ENCODE measurements at places on chromosomes 16 and 17. TPM values are rescaled to one million over a fixed set of nuclear protein-coding genes. Genes with fewer than 3 reads are reported as not detected.
A peak's percentile ranks its signal among the peaks of the same experiment; 100 is the strongest.

DNA sequence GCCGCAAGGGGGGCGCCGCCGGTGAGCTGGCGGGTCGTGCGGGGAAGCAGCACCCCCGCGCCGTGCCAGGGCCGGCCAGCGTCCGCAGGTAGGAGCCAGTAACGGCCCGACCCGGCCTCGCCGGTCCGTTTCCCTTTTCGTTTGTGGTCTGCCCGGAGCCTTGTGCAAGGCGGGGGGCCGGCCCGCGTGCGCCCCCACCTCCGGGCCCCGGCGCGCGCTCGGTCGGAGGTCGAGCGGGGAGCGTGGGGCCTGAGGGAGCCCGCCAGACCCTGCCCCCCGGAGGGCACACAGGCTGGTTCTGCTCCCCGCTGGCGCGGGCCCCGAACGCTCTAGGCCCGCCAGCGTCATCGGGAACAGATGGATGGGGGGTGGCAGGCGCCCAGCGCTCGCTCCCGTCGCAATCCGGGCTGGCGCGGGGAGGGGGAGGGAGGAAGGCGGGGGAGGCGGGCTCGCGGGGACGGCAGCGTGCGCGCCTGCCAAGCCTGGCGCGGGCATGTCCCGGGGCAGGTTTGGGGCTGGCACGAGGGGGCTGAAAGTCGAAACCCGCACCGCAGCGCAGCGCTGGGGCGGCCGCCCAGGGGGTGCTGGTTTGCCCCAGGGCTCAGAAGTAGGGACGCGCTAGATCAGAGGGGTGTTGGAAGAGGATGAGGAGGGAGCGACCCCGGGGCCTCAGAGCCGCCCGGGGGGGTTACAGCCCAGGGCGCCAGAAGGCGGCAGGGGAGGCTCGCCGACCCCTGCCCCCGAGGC, 1.5 kb upstream of the GSE1 start:
- H3K4me1 ChIP-seq = peaks cover 31% of the 10 kb centered on the region
- H3K27ac ChIP-seq = no peak overlapping the region
- no peaks in the 10 kb centered on the region for H3K36me3 ChIP-seq
- no peaks in the 10 kb centered on the region for H3K27me3 ChIP-seq

DNA sequence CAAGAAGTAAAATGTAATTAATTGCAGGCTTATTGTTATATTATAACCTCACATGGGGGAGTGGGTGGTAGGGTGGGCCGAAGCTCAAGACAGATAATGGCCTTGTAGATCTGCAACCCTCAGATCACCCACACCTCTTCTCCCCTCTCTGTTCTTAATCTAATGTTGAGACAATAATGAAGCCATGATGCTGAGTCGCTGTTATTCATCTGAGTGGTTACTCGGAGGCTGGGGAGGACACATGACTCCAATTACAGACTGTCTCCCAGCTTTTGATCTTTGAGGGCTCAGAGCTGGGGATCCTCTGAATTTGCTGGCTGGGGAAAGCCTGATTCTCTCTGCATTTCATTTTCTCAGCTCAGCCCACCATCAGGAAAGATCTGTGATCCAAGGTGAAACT, 275.3 kb downstream of the SHISA9 start:
- no peaks in the 10 kb centered on the region for H3K27me3 ChIP-seq
- H3K27ac ChIP-seq = no peak overlapping the region
- no peaks in the 10 kb centered on the region for H3K4me1 ChIP-seq
- no peak overlapping the region for H3K4me3 ChIP-seq
- no peak for DNase-seq
- no peaks in the 10 kb centered on the region for H3K36me3 ChIP-seq

DNA sequence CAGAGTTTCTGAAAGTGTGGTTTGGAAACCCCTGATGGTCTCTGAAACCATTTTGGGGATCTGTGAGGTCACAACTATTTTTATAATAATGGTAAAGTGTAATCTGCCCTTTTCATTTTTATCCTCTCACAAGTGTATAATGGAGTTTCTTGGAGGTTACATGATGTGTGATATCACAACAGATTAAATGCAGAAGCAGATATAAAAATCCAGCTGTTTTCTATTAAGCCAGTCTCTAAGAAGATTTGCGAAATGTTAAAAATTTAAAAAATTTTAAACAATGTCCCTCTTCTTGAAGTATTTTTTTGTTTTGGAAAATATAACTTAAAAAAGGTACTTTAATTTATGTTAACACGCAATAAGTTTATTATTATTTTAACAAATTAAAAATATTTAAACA, 48.7 kb downstream of the RPGRIP1L start:
- H3K4me1 ChIP-seq = no peaks in the 10 kb centered on the region
- H3K4me3 ChIP-seq = no peak overlapping the region
- no peak overlapping the region for H3K27ac ChIP-seq

- no peak for DNase-seq
- no peak overlapping the region for H3K27ac ChIP-seq
- H3K4me3 ChIP-seq = no peak overlapping the region
- no peaks in the 10 kb centered on the region for H3K27me3 ChIP-seq
- H3K36me3 ChIP-seq = peaks cover 6% of the 10 kb centered on the region
- H3K4me1 ChIP-seq = no peaks in the 10 kb centered on the region
Measured at GRCh38 chr17:60445144-60445543, 22.9 kb downstream of the CHCT1 start.

- peaks cover 18% of the 10 kb centered on the region for H3K4me1 ChIP-seq
- H3K27ac ChIP-seq = peak overlapping the region; percentile 80
- DNase-seq = no peak
- H3K4me3 ChIP-seq = peak overlapping the region; percentile 78
- H3K27me3 ChIP-seq = no peaks in the 10 kb centered on the region
Measured at GRCh38 chr17:48047113-48047740, 932 bp upstream of the NFE2L1 start.

DNA sequence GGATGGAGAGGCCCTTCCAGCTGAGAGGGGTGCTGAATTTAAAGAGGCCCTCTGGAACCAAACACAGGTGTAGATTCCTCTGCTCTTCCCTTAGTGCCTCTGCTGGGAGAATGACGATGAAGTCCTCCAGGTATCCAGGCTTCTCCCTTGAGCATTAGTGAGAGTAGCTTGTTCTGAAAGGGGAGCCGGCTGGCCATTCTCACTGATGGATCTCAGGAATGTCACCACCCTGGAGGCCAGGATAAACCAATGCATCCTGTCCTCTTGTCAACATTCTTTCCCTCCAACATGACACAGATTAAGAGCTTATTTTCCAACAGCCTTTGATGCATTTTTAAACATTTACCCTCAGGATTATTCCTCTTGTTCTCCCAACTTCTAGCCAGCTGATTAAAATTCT, 325.5 kb downstream of the CA10 start:
- H3K36me3 ChIP-seq = no peaks in the 10 kb centered on the region
- no peak overlapping the region for H3K27ac ChIP-seq
- H3K4me1 ChIP-seq = no peaks in the 10 kb centered on the region
- no peak for DNase-seq
- H3K4me3 ChIP-seq = no peak overlapping the region
- peaks cover 3% of the 10 kb centered on the region for H3K27me3 ChIP-seq

DNA sequence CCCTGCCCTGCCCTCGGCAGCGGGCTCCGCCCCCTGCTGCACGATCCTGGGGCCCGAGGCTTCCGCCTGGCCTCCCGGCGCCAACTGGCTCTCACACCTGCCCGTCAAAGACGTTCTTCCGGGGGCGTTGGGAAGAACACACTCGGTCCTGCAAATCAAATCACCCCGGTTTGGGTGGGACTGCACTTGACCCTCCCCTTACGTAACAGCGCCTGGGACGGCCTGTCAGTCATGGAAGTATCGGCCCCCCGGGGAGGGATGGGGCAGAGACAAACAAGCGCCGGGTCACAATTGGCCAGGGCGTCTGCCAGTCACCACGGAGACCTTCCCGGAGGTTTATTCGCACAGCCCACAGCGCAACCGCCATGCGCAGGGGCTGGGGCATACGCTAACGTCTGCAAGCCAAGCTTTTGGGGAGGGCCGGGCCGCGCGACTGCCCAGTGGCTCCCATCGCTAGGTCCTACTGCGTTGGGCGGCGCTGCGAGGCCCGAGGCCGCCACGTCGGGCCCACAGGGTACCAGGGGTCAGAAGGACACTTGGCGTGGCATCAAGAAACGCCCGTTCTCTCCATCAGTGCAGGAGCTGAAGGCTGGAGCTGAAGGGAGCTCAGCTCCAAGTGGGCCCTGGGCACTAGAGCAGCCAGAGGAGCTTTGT, 388 bp upstream of the AKTIP start:
- H3K4me3 ChIP-seq = peak overlapping the region; percentile 66
- H3K27ac ChIP-seq = peak overlapping the region; percentile 79
- peaks cover 9% of the 10 kb centered on the region for H3K36me3 ChIP-seq
- peaks cover 25% of the 10 kb centered on the region for H3K4me1 ChIP-seq

DNA sequence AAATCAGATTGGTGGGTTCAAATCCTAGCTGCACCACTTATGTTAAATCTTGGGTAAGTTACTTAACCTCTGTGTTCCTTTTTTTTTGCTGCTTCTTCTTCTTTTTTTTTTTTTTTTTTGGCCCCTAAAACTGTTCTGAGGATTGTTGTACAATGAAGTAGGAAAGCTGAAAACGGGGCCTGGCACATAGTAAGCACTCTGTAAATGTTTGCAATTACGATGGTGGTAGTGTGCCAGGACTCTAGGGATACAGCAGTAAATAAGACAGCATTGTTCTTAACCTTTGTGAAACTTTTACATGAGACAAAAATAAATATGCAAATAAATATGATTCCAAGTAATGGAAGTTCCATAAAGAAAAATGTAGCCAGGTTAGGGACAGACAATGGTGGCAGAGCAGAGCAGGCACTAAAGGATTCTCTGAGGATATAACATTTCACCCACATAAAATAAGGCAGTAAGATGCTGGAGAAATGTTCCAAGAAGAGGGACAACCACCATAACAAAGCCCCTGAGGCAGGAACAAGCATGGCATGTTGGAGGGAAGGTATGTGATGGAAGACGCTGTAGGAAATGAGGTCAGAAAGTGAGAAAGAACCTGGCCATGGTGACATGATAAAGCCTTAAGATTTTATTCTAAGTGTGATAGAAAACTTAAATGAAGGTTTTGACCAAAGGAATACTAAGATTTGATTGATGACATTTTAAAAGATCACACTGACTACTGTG, 127.3 kb downstream of the NLK start:
- DNase-seq = no peak
- H3K27ac ChIP-seq = no peak overlapping the region
- no peaks in the 10 kb centered on the region for H3K27me3 ChIP-seq
- H3K4me3 ChIP-seq = no peak overlapping the region
- no peaks in the 10 kb centered on the region for H3K36me3 ChIP-seq
- H3K4me1 ChIP-seq = no peaks in the 10 kb centered on the region

DNA sequence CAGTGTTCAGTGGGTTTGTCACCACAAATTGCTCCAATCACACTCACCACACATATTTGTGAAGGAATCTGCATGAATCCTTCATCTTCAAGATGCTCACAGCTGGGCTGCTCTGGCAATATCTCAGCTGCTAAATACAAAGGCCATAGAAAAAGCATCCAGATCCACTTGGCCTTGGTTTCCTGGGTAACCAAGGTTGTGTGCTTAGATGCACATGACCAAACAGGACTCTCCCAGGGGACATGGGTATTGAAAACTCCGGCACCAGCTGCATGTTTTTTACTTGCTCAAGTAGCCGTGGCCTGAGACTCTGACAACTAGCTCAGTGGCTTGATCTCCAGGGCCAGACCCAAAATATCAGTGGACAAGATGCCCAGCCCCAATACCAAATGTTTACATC, 131.3 kb downstream of the CBLN1 start:
- H3K27me3 ChIP-seq = no peaks in the 10 kb centered on the region
- no peaks in the 10 kb centered on the region for H3K4me1 ChIP-seq
- no peak for DNase-seq

DNA sequence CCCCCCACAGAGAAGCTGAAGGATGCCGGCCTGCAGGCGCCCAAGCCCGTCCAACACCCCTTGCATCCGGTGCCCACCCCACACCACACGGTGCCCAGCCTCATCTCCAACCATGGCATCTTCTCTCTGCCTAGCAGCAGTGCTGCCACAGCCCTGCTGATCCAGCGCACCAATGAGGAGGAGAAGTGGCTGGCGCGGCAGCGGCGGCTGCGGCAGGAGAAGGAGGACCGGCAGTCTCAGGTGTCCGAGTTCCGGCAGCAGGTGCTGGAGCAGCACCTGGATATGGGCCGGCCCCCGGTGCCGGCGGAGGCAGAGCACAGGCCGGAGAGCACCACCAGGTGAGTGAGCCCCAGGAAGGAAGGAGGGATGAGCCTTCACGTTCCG, 31.5 kb downstream of the GINS2 start:
- no peaks in the 10 kb centered on the region for H3K27me3 ChIP-seq
- H3K4me3 ChIP-seq = no peak overlapping the region
- DNase-seq = no peak
- no peaks in the 10 kb centered on the region for H3K4me1 ChIP-seq
- no peak overlapping the region for H3K27ac ChIP-seq
- H3K36me3 ChIP-seq = peaks cover 10% of the 10 kb centered on the region

GRCh38 chr16:1309888-1310831, 724 bp downstream of the UBE2I start:
- DNase-seq = peak; percentile 52
- no peaks in the 10 kb centered on the region for H3K27me3 ChIP-seq
- H3K4me3 ChIP-seq = peak overlapping the region; percentile 63
- peaks cover 26% of the 10 kb centered on the region for H3K4me1 ChIP-seq
- H3K27ac ChIP-seq = peak overlapping the region; percentile 71

GRCh38 chr17:61340431-61341209, 59.0 kb upstream of the TBX2 start:
- H3K4me3 ChIP-seq = no peak overlapping the region
- no peaks in the 10 kb centered on the region for H3K27me3 ChIP-seq
- DNase-seq = no peak
- H3K4me1 ChIP-seq = no peaks in the 10 kb centered on the region

GRCh38 chr17:50145532-50146229, 4.8 kb downstream of the PPP1R9B start:
- peak overlapping the region; percentile 50 for H3K27ac ChIP-seq
- DNase-seq = no peak
- peaks cover 48% of the 10 kb centered on the region for H3K4me1 ChIP-seq
- peaks cover 6% of the 10 kb centered on the region for H3K36me3 ChIP-seq
- H3K4me3 ChIP-seq = peak overlapping the region; percentile 17

The RCVRN gene
- total RNA-seq = not detected

The SP6 gene
- 0.22 TPM for total RNA-seq

The PPP1R1B gene
- total RNA-seq = not detected

The USP31 gene
- 3.6 TPM for total RNA-seq

The SEZ6 gene
- total RNA-seq = 2.0 TPM

The ATXN7L3 gene
- 130 TPM for total RNA-seq

The CCL18 gene
- not detected for total RNA-seq

The BOLA2B gene
- 177 TPM for total RNA-seq

The TP53TG3D gene
- total RNA-seq = 0.65 TPM

The CHAD gene
- not detected for total RNA-seq

The ACSM3 gene
- total RNA-seq = 4.8 TPM

The RBFOX1 gene
- total RNA-seq = not detected
